A549 treated with AZD2906 at 1 μM for 4 hours (cell line): ENCODE measurements at places on chromosomes 6 and 20. TPM values are rescaled to one million over a fixed set of nuclear protein-coding genes. Genes with fewer than 3 reads are reported as not detected.

MPIG6B gene
- not detected in 5 replicates for total RNA-seq

PI16 gene
- 0.03 to 0.07 TPM in 2 of 5 replicates, not detected in the others for total RNA-seq

MEP1A gene
- not detected in 5 replicates for total RNA-seq

DEFB116 gene
- total RNA-seq = not detected in 5 replicates

AVP gene
- not detected in 5 replicates for total RNA-seq

C6orf15 gene
- not detected in 5 replicates for total RNA-seq

LGSN gene
- 2.2 to 2.4 TPM (median 2.3 TPM) in 5 replicates for total RNA-seq

ADAM33 gene
- total RNA-seq = 0.04 to 0.09 TPM (median 0.06 TPM) in 5 replicates

SCGN gene
- 0.24 to 0.46 TPM (median 0.30 TPM) in 5 replicates for total RNA-seq

SMIM28 gene
- not detected in 5 replicates for total RNA-seq

MEI4 gene
- not detected in 5 replicates for total RNA-seq

PARD6B gene
- 3.4 to 4.4 TPM (median 3.8 TPM) in 5 replicates for total RNA-seq

HS3ST5 gene
- total RNA-seq = not detected in 5 replicates

TAGAP gene
- total RNA-seq = not detected in 5 replicates

PIGU gene
- 24.7 to 28.4 TPM (median 27.8 TPM) in 5 replicates for total RNA-seq

CDH4 gene
- total RNA-seq = 6.0 to 9.0 TPM (median 7.9 TPM) in 5 replicates

CTSA gene
- 91.5 to 122 TPM (median 109 TPM) in 5 replicates for total RNA-seq

PBOV1 gene
- not detected in 5 replicates for total RNA-seq

RNF39 gene
- total RNA-seq = 0.03 to 0.06 TPM (median 0.05 TPM) in 4 of 5 replicates, not detected in the other

CNKSR3 gene
- total RNA-seq = 9.3 to 12.1 TPM (median 10.3 TPM) in 5 replicates

SYNDIG1 gene
- total RNA-seq = 1.1 to 2.0 TPM (median 1.4 TPM) in 5 replicates

PRRT1 gene
- 0.47 to 0.82 TPM (median 0.61 TPM) in 5 replicates for total RNA-seq

SLC24A3 gene
- 0.02 TPM in 2 of 5 replicates, not detected in the others for total RNA-seq

SPATA25 gene
- total RNA-seq = 0.23 to 0.48 TPM (median 0.30 TPM) in 5 replicates

EHMT2 gene
- total RNA-seq = 21.5 to 29.0 TPM (median 26.5 TPM) in 5 replicates

OR2H1 gene
- total RNA-seq = not detected in 5 replicates

STXBP5 gene
- 11.4 to 21.1 TPM (median 16.1 TPM) in 5 replicates for total RNA-seq

BIRC7 gene
- total RNA-seq = 1.4 to 3.0 TPM (median 2.3 TPM) in 5 replicates

TOX2 gene
- 11.6 to 15.6 TPM (median 13.8 TPM) in 5 replicates for total RNA-seq

PGC gene
- total RNA-seq = 0.09 to 0.38 TPM (median 0.16 TPM) in 5 replicates

RGS19 gene
- total RNA-seq = 39.1 to 53.5 TPM (median 50.3 TPM) in 5 replicates

HRH3 gene
- total RNA-seq = 0.02 TPM in 1 of 5 replicates, not detected in the others
